Heart left ventricle (tissue), 16 donors: ENCODE measurements at places on chromosomes 13 and 19.

DNA sequence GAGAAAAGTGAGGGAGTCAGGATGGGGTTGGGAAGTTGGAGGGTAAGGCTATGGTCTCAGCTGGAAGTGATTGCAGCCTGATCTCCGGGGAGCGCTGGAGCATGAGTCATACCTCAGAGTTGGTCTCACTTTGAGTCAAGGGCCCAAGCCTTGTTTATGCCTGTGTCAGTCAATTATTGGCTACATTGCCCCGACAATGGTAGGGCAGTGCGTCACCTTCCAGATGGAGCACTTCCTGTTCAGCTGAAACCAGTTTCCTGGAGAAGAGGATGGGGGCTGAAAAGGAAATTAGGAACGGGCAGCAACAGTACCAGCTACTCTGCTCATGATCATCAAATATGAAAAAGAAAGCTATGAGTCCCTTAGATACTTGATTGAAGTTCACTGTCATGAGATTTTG lies 60.4 kb downstream of the ADGRE1 start:
- no peak for DNase-seq

DNA sequence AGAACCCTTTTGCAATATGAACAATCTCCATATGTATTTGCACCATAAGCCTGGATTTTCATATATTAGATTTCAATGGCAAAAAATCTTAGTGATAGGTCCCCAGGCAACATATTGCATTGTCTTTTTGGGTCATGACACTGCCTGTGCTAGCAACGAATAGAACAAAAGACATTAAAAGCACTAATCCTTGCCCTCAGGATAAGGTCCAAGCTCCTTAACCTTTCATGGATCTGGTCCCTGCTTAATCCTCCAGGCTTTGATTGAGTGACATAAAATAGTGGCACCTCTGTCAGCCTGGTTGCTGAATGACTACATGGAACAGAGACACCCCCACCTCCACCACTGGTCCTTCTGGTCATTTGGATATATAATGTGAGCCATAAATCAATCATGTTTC lies 134.4 kb downstream of the RBM26 start:
- DNase-seq, result no peak

- peak; percentile 26 for DNase-seq
Observed at GRCh38 chr13:30569901-30570576, 47.7 kb upstream of the USPL1 start.

DNA sequence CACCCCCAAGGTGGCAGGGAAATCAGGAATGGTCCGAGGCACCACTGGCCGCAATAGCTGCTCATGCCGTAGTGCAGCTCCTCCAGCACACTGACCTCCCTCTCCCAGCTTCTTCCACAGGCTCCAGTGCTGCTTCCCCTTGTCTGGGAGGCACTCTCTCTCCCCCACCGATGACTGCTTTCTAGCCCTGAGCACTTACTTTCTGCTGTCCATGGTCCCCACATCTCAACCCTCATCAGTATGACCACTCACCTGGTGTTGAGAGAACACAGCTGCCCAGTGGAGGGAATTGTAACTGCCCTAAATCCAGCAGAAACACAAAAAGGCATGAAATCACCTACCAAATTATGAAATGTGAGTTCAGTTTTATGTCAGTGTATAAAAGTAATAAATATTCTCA lies 28.9 kb upstream of the TPP2 start:
- DNase-seq, result no peak

DNA sequence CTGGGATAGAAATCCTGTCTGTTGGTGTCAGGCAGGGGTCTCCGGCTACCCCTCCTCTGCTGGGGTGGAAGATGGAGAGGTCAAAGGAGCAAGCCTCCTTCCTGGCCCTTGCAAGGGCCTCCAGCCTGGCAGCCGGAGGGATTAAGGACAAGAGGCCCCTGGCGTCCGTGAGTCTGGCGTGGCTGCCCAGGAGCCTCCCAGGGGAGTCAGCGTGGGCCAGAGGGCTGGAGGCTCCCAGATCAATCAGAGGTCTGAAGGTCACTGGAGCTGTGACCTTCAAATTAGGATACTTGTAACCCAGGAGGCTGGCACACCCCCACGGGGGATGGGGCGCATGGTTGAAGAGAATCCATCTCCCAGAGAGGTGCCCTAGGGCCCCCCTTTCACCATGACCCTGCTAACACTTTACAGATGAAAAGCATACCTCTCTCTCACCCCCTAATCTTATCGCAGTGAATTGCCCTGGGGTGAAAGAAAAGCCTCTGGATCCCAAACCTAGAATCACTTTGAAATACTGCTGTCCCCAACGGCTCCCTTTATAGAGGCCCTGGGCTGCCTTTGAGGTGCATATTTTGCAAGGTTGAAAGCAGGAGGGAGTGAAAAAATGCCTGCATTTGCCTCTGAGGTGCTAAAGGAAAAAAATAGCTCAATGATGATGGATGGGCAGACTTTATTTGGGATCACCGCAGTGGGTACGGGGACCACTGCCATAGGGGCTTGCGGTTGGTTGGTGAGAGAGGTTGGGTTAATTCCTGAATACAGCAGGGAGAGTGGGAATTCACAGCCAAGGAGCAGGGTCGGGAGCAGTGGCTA lies 44.9 kb upstream of the PEG3 start:
- no peak for DNase-seq

DNA sequence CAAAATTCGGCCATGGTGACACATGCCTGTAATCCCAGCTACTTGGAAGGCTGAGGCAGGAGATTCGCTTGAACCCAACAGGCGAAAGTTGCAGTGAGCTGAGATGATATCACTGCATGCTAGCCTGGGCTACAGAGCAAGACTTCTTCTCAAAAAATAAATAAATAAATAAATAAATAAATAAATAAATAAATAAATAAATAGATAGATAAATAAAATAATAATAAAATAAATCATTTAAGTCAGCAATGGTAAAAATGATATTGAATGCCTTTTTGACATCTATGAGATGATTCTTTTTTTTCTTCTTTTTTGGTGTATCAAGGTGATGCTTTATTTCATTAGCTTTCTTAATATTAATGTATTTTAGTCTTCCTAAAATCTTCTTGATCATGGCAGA lies 221.7 kb upstream of the RXFP2 start:
- no peak for DNase-seq

GRCh38 chr19:7287722-7288121 lies 6.5 kb downstream of the INSR start:
- DNase-seq, result no peak

DNA sequence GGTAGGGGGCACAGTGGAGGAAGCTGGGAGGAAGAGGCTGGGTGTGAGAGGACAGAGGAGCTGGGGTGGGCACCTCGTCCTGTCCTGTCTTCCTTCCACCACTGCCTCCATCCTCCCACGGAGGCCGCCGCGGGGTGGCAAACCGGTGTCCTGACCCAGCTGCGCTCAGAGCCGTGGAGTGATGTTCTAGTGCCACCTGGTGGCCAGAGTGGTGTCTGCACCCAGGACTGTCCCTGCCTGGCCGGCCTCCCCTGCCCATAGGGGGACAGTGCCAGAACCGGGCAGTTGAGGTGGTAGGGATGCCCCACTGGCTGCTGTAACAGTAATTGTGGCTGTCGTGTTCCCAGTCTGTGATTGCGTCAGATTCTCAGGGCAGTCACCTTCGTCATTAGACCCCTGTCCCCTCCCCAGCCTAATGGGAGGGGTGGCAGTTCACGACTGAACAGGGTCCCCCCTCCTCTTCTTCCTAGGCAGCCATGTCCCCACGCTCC lies 11.1 kb upstream of the ARRDC2 start:
- DNase-seq, result peak; percentile 84

GRCh38 chr13:47250146-47250545 lies 353.3 kb upstream of the HTR2A start:
- DNase-seq, result no peak

DNA sequence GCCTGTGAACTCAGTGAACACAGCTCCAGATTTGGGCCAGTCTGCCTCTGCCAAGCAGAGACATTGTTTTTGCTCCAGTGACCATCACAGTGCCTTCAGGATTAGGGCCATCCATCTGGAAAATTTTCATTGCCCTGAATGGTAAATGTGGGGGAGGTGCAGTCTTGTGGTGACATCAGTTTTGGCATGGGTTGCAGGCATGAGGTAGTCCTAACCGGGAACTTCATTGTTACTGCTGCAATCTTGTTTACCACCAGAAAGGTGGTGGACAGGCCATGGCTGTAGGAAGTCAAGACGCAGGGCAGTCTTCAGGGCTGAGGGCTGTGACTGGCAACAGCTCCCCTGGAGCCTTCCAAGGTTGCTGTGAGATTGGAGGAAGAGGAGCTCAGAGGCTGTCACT lies 55.2 kb downstream of the SPATA13 start:
- DNase-seq, result peak; percentile 63

DNA sequence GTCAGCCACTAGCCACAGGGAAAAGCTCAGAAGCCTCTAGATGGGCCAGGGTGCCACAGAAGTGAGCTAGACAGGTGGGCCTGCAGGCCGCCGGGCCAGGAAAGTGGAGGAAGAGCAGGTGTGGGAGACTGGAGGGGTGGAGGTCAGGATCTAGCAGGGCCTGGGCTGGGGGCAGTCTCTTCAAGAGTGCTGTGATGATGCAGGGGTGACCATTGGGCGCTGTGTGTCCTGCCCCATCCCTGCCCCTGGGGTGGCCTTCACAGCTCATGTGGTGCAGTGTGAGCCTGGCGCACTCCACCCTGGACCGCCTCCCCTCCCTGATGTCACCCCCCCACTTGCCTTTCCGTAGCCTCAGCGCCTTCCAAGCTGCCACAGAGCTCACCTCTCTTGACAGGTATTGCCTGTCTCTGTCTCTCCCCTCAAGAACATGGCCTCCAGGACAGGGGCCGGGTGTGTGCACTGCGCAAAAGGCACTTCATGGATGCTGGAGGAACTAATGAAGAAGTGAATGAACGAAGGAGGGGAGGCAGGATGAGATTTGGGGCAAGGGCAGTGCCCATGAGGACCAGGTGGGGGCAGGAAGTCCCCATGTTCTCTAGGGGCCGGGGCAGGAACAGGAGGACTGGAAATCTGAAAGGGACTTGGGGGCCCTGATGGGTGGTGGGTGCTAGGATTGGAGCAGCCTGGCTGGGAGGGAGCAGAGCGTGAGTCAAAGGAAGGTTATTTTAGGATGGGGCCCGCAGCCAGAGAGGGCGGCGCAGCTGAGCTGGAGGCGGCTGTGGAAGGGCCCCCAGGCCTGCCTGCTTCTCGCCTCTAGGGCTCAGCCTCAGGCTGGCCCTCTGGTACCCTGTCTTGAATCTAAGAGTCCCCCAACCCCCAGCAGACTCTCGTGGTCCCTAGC lies 6.6 kb downstream of the SSBP4 start:
- DNase-seq, result peak; percentile 77

DNA sequence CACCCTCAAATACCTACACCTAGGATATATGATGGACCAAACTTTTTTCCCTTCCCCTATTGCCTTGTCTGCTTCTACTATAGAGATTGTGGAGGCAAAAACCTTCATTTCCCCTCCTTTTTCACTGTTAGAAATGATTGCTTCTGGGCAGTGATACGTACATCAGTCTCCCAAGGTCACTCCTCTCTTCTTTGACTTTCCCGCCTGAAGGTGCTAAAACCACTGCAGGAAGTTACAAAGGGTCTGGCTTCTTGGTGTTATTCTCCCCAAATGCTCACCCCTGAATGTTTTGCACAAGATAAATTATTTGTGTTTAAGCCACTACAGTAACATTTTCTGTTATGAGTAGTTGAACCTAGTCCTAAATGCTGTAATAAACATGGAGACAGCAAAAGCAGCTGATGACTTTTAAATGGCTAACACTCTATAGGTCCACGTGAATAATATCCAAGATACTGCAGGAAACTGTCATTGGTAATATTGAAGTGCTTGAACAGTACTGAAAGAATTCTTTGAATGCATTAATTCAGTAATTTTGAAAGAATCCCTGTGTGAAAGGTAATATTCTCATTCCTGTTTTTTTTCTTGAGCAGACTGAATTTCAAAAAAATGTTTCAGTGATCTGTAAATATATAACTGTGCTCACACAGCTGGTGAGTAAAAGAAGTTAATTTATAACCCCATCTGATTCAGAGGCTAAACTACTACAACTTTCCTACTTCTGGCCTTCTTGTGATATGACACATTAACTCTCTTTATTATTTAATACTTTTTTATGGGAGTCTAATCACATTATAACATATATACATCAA lies 865.1 kb downstream of the EFNB2 start:
- no peak for DNase-seq

GRCh38 chr19:18292810-18293641 lies 11.6 kb upstream of the JUND start:
- DNase-seq, result peak; percentile 92

DNA sequence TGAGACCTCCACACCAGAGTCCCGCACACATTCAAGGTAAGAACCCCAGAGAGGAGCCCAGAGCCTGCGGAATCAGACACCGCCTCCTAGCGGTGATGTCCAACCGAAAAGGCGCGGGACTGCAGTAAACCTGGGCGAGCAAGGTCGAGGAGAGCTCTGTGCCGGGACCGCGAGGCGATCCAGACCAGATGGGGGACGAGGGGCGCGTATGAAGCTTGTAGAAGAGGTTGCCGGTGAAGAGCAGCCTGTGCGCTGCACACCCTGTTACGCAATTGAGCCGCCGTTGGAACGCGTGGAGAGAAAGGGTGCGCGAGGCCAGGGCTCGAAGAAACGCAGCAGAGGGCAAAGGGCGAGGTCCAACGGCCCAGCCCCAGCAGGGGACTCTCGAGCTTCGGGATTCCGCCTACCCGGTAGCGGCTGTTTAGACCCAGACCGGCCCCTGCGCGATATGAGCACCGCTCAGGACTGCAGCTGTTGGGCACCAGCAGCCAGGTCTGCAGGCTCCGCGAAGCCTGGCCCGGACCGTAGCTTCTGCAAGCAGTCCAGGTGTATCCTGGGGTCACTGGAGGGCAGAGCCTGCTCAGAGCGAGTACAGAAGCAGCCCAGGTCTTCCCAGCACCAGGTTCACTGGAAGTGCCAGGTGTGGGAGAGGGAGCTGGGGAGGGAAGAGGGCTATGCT lies 65.9 kb upstream of the ZNF599 start:
- DNase-seq, result no peak

- no peak for DNase-seq
Observed at GRCh38 chr19:15101479-15102082, 5.6 kb upstream of the SYDE1 start.

GRCh38 chr13:39329182-39329639 lies 273.8 kb downstream of the LHFPL6 start:
- DNase-seq, result no peak

DNA sequence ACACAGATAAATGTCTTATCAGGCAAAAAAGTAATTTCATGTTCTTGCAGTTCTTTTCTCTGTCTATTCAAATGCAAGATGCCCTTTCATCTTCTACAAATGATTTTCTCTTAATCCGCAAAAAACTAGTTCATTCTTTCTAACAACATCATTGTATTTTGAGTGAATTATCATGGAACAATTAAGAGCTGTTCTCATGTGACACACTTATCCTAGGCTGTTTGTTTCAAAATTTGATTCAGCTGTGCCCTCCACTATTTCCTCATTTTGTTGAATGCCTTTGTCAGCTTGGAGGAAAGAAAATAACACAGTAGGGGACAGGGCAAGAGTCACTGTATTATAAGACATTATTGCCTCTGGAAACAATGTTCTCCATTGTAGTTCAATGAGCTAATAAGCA lies 396.9 kb downstream of the KCTD12 start:
- DNase-seq, result no peak

DNA sequence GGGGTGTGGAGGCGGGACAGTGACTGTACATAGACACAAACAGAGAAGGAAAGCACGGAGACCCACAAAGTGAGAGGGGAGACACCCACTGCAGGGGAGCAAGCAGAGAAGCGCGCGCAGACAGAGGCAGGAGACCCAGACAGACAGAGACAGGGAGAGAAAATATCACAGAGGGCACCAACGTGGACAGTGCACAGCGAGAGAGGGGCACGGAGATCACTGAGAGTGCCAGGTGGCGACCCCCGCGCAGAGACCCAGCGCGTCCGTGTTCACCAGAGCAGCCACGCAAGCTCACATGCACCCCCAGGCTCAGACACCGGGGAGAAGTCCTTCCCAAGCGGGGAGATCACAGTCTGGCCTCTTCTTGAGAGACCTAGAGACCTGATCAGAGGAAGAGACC lies 1.4 kb upstream of the CACNG7 start:
- DNase-seq, result no peak
